ENCODE measurements at places on chromosomes 4 and X.

- no peak for DNase-seq
Observed at GRCh38 chr4:139526928-139527327, 29.1 kb downstream of the SETD7 start.

DNA sequence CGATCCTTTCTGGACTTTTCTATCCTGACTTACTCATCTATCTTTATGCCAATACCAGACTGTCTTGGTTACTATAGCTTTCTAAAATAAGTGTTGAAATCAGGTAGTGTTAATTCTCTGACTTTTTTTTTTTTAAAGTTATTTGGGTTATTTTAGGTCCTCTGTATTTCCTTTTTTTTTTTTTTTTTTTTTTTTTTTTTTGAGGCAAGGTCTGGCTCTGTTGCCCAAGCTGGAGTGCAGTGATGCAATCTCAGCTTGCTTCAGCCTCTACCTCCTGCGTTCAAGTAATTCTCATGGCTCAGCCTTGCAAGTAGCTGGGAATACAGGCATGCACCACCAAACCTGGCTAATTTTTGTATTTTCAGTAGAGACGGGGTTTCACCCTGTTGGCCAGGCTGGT is 2.8 kb upstream of the NELFA start:
- no peak for DNase-seq

DNA sequence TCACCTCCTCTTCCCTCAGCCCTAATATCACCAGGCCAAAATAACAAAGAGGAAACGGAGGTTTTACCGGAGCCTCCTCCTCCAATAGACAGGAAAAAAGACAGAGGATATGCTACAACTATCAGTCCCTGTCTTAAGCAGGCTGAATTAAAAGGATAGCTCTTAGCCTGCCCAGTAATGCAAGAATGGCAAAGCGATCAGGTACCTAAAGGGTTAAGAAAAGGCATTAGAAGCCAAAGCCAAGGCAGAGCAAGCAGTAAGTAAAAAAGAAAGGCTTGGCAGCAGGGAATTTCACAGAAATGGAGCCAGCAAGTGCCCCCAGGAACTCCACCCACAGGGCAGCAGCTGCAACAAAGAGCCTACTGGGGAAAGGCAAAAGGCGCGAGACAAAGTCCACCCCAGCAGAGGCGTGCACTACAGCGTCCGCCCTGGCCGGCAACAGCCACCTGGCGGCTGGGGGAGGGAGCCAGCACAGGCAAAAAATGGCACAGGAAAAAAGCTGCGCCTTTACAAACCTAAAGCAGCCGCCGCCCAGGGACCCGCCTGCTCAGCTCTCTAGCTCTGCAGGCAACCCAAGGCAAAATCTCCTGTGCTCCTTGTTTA is 220.6 kb upstream of the ZC4H2 start:
- DNase-seq = no peak

- DNase-seq = no peak
Observed at GRCh38 chrX:37578045-37578444, 6.6 kb downstream of the LANCL3 start.

DNA sequence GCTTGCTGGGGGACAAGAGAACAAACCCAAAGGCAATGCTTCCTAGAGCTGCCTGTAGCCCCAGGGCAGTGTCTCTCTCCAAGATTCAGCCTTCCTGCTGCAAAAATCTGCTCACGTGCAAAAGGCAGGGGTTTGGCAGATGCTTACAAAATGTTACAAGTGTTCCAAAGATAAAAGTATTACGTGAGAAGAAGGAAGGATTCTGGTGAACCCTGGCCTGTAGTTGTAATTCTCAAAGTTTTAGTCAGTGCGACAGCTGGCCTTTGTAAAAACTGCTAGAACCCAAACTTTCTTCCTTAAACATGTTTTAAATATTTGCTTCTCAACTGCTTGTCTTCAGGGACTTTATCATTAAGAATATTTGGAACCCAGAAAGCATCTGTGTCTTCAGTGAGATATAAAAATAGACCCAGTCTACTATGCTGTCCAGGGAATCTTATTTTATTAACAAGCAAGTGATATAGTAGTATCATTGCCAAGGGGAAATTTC is 232.3 kb downstream of the FRMPD4 start:
- DNase-seq = peak; percentile 42

DNA sequence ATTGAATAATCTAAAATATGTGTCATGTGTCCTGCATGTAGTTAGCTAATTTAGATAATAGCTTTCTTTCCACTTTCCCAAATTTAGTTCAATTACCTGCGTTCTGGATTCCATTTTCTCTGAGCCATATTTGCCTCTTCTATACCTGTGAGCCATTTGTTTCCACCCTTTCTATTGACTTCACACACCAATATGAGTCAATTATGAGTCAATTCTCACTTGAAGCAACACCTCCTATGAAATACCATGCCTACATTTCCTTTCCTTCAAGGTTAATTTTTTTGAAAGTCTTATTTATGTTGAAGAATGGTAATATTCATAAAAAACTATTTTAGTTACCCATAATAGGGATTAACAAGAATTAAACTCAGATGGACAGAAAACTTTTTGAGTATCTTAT is 25.8 kb downstream of the NPY2R start:
- DNase-seq = no peak

DNA sequence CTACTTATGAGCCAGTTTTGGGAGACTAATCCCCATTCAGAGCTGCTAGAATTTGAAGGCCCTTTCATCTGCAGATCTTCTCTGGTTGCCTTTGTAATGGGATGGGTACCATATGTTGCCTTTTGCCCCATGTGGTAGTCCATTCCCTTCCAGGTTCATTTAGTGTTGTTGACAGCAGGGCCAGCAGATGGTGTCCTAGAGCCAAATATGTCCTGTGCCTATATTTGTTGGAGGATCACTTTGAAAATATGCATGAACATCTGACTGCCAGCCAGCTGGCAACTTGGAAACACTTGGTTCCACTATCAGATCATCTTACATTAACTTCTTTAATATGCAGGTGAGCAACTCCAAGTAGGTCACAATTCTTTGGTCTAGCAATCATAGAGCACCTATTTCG is 30.4 kb downstream of the CFAP299 start:
- peak; percentile 78 for DNase-seq

GRCh38 chr4:56768316-56768715 is 53.2 kb downstream of the SPINK2 start:
- DNase-seq = no peak

- DNase-seq = no peak
Observed at GRCh38 chr4:28334249-28334648, 1473.6 kb downstream of the STIM2 start.

- DNase-seq = no peak
Observed at GRCh38 chr4:76894537-76895255, 3.2 kb downstream of the SOWAHB start.

DNA sequence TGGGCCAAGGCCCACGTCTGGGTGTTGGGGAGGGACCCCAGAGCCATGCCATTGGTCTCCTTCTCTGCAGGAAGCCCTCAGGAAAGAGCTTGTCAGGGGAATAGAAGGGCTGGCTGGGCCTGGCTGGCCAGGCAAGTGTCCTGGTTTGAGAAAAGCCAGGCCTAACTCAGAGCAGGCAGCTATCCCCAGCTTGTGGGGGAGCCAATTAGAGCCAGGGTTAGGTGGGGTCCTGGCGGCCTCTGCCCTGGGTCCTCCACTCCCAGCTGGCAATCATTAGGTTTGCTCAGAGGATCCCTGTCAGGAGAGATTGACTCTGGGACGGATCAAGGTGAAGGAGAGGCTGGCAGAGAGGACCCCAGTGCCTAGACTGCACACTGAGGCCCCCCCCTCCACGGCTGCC is 64.8 kb downstream of the PJA1 start:
- DNase-seq = no peak

DNA sequence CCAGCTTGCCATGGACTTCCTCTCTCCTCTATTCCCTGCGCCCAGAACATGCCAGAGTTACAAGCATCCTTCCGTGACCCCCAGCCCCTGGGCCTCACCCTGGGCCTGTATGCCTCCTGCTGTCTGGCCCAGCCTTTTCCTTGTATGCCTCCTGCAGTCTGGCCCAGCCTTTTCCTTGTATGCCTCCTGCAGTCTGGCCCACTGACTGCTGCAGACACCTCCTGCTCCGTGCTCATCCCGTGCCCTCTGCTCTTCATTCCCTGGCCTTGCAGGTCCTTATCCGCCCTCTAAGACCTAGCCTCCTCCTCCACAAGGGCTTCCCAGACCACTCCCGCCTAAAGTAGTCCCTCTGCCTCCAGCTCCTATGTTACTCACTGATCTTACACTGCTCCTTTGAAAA is 44.2 kb downstream of the IRF2 start:
- DNase-seq = no peak

DNA sequence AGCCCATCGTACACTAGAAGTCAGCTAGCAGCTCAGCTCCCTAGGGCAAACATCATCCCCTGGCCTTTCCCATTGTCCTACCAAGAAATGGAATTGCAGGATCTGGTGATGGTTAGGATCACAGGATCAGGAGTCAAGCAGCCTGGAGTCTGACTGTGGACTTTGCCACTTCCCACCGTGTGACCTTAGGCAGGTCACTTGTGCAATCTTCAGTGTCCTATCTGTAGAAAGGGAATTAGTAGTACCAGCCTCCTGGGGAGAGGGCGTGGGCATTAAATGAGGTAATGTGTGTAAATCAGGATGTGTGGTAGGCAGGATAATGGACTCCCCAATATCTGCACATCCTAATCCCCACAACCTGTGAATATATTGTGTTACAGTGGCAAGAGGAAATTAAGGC is 38.6 kb upstream of the APLN start:
- no peak for DNase-seq

GRCh38 chr4:133190098-133190497 is 41.0 kb downstream of the PCDH10 start:
- no peak for DNase-seq

DNA sequence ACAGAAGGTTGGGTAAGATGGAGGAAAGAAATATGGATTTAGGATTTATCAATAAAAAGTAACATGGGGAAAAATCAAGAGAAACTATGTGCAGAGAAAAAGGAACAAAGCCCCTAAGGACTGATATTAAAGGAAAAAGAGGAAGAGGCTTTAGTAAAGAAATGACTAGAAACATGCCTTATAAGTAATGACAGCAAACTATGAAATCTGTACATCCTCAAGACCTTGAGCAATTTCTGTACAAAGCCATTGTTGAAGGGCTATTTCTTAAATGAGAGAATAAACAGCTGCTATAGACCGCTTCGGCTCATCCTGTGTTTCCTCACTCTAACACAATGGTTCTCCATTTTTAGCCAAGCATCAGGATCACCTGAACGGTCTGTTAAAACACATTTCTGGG is 180.3 kb upstream of the ATOH1 start:
- no peak for DNase-seq

DNA sequence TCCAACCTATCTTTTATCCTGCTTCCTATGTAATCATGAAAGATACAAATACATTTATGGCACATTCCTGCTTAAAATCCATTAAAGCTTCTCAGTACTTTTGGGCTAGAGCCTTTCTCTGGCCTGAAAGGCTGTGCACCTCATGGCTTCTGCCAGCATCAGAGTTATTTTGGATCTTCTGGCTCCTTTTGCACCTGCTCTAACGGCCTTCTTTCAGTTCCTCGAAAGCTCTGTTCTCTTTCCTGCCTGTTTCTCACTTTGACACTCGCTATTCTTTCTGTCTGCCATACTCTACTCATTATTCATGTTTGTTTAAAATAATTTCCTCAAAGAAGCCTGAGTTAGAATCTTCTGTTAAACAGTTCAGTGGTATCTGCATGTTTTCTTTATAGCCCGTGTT is 86.0 kb downstream of the LRP2BP start:
- no peak for DNase-seq

- no peak for DNase-seq
Observed at GRCh38 chr4:32700838-32701237, 1980.7 kb downstream of the PCDH7 start.

DNA sequence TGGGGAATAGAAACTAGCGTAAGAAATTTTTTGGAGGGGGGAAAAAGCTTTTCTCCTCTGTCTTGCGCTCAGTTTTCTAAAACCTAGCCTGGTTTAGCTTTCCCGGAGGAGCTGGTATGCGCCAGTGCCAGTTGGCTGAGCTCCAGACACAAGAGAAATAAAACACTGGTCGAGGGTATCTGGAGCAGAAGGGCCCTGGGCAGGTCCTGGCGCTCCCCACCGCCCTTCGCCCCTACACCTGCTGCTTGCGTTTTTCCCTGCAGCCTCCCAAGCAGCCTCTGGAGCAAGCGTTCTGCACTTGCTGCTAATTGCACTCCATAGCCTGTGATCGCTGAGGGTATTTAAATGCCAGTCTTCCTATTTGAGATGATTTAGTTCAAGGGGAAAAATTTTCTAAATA is 816 bp downstream of the EREG start:
- no peak for DNase-seq

- no peak for DNase-seq
Observed at GRCh38 chrX:16868920-16869319, 1.2 kb downstream of the RBBP7 start.

DNA sequence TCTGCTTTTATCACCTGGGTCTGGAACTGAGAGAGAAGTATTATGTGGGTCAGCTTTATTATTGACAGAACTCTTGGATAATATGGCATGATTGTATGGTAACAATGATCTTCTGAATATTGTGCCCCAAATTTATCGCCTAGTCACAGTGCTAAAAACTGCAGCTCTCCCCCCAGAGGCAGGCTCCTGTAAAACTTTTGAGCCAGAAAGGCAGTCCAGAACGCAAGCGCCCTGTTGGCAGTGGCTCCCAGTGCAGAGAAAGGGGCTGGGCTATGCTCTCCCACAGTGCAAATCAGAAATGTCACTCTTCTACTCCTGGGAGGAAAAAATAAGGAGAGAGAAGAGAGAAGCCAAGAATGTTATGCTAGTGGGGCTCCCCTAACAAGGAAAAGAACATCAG is 50.5 kb downstream of the HELT start:
- no peak for DNase-seq

- DNase-seq = no peak
Observed at GRCh38 chr4:146787731-146788130, 149.0 kb downstream of the POU4F2 start.

GRCh38 chr4:90769251-90769650 is 642.1 kb downstream of the CCSER1 start:
- DNase-seq = no peak

DNA sequence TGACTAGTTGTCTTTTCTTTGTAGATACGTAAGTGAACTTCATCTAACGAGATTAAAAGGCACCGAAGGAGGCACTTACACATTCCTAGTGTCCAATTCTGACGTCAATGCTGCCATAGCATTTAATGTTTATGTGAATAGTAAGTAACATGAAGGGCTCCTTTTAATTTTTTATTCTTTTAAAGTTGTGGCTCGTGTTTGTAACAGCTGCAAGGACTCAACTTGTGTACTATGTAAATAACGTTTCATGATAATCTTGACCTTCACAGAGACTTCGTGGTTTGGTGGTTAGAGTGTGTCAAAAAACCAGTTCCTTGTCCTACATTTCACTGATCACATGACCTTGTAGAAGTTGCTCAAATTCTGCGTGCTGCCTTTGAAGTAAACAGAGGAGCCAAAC is 51.6 kb downstream of the KIT start:
- DNase-seq = no peak

- no peak for DNase-seq
Observed at GRCh38 chr4:26937139-26937538, 76.5 kb downstream of the STIM2 start.

DNA sequence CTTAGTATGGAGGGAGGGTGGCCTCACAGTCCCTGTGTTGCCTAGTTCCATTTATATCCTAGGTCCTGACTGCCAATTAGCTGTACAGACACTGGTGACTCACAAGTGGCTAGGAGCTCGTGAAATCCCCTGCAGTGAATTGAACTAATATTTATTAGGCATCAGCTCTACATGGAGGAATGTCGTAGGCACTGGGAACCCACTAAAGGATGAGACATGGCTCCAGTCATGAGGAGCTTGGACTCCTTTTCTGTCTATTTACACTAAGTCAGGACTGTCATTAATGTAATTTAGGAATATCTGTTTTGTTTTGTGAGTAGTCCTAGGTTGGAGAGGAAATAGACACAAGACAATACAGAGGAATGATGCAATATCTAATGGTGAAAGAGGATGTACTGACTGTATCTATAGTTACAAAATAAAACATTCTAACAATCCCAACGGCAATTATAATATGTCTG is 67.7 kb downstream of the MID1IP1 start:
- DNase-seq = peak; percentile 49
